ENCODE measurements at places on chromosomes 11 and 22.

DNA sequence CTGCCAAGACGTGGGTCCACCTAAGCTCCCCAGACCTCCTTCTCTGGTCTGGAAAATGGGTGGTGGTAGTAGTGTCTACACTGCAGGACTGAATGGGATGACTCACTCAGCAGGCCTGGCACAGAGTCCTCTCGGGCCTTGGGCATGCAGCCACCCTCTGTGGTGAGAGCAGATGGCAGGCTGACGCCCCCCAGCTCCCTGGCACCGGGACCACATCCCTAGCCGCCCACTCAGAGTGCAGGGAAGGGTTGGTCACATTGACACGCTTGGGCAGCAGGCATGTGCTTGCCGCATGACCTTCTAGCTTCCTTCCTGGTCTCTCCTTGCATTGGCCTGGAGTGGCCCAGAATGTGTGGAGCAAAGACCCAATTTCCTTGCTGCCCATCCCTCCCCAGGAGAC, 30.7 kb upstream of the PRODH start:
- no peak for DNase-seq

DNA sequence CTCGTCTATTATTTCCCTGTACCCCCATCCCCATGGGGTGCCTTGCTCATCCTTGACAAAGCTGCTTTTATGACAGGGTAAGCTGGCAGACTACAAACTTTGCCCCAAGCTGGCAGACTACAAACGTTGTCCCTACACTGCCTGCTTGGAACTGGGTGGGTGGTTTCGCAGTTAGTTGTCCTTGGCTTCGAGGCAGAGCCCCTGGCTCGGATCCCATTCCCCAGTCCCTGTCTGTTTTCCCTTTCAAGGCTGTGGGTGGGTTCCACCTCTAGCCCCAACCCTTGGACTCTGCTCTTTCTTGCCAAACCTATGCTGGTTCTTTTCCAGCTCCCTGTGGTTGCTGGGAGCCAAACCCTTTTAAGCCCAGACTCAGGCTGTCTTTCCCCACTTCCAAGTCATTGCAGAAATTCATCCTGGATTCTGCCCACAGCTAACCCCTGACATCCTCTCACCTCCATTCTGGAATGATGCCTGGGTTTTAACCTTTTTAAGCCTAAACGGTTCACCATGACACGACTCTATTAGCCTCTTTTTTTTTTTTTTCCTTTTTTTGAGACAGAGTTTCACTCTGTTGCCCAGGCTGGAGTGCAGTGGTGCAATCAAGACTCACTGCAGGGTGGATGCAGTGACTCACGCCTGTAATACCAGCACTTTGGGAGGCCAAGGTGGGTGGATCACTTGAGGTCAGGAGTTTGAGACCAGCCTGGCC, 9.2 kb upstream of the RBM14 start:
- no peak for DNase-seq

DNA sequence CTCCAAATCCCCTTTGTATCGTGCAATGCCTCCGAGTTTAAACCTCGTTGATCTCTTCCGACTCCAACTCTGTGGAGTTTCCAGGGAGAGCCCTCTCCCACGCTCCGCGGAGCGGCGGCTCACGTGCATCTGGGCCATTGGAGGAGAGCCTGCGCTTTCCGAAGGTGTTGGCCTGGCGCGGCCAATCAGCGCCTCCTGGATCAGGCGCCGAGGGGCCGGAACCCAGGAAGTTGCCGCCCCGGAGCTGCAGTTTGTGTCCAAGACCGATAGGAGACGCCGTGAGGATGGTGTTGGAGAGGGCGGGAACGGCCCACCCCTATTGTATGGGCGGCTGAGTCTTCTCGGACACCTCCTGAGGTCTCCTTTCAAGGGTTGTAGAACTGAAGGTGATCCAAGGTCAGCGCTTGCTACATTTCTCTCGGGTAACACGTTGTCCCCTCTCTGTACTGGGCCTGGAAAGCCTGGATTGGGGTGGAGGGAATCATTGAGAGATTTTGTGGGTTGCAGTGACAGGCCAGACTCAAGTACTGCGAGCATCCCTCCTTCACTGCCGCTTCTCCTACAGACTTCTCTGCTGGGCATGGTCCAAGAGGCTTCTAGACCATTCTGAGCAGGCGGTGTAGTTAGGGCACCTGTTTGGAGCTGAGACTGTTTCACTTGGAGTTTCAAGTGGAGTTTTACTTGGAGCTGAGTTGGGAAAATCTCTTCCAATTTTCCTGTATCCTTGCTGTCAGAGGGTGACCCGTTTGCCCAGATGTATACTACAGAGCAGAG, 1.7 kb downstream of the ADAMTS15 start:
- DNase-seq = no peak

GRCh38 chr11:115848080-115848479, 343.9 kb upstream of the CADM1 start:
- no peak for DNase-seq

DNA sequence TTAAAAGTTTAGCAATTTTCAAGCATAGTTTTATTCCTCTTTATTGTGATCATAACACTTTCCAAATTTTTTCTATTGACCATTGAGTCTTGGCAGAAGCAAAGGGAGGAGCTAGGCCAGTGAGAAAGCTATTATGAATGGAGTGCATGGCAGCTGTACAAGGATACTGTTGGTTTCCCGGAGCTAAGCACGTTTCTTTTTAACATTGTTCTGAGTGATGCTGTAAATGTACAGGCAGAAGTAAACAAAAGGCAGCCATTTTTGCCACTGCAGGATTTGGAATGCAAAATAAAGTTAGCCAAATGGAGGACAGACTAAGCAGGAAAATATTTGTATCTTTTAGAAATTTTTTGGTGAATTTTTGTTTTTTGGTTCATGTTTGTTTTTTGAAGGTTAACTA, 16.2 kb downstream of the CBL start:
- no peak for DNase-seq

DNA sequence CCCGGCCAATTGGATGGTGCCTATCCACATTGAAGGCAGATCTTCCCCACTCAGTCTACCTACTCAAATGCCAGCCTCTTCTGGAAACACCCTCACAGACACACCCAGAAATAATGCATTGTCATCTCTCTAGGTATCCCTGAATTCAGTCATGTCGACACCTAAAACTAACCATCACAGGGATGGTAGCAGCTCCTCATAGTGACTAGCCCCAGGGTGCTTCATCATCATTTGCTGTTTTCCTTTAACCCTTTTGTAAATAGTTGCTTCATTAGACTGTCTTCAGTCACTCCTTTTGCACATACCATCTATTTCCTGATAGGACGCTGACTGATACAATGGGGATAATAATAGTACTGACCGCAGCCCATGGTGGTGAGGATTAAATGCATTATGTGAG, 18.8 kb upstream of the AMOTL1 start:
- DNase-seq = no peak

GRCh38 chr22:46655861-46656608, 35.8 kb downstream of the GRAMD4 start:
- DNase-seq = no peak

DNA sequence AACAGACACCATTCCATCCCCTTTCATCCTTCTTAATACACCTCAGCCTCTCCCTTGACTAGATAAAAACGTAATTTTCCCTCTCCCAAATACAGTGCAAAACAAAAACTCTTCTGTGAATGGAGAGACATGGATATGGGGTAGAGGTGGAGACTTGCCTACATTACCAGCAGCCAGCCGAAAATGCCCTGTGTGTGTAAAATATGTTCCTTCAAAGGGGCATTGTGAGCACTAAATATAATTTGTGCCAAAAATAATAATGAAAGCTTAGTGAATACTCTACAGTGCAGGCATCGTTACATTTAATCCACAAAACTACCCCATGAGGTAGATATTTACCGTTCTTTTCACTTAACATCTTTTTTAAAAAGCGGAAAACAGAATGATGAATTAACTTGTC, 1.0 kb upstream of the TRIM44 start:
- no peak for DNase-seq

DNA sequence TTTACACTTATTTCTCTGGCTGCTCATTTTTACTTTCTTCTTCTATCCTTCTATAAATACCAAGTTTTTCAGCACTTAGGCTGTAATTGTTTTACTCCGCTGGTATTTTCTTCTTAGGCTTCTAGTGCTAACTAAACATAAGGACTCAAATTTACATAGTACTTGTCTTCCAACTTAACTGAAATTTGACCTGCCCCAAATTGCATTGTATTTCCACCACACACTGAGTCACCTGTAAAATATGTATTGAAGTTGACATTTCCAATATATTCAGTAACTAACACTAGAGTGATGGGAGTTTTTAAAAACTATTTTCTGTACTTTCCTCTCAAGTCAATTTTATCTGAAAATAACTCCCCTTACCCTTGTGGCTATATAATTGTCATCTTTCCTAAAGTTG, 1794.1 kb upstream of the RAG2 start:
- DNase-seq = no peak

DNA sequence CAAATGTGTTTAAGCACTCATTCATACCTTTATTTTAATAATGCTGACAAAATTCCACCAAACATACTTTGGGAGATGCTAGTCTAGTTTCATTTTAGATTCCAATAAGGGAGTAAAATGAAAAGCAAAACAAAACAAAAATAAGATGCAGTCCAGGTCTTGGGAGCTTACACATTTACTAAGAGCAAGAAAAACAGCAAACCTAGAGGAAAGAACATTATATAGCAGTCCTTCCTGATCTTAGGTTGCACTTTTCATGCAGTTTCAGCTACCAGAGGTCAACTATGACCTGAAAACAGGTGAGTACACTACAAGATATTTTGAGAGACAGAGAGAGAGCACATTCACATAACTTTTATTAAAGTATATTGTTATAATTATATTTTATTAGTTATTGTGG, 1100.9 kb downstream of the DLG2 start:
- no peak for DNase-seq

DNA sequence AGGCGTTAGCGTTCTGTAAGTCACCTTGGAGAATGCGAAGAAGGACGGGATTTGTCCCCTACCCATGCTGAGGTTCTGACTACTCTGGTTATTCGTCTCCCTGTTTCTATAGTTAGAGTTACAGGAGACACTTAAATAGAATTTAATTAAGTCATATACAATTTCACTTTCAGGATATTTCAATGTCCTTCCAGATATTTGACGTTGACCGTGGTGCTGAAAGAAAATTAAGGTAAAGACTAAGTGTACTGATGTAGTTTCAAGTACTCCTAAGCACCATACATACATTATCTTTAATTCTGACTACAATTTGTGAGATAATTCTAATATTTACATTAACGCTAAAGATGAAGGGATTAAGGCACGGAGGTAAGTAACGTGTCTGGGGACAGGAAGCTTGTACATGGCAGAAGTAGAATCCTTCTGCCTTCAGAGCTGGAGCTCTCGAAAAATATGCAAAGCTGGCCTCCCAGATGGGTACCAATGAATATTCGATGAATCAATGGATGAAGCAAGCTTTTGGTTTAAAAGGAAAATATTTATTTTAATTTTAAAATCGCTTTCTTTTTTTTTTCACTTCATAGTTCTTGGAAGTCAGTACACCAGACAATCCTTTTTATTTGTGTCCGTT, 539 bp upstream of the SLC36A4 start:
- no peak for DNase-seq

DNA sequence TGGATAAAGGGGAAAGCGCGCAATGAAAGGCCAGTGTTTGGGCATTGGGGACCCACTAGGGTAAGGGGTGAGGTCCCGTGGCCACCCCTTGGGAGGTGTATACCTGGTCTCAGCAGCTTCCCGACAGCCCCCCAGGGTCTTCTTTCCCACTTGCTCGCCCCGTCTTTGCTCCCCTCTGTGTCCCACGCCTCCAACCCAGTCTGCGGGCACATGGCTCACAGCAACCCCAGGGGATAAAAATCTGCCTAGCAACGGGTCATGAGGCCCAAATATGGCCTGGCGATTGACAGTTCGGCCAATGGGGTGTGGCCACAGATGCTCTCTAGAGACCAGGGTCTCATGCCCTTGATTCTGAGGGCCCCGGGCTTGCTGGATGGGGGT, 41.6 kb downstream of the AHNAK start:
- DNase-seq = no peak

- DNase-seq = no peak
Observed at GRCh38 chr11:17687946-17688670, 31.3 kb upstream of the MYOD1 start.

- no peak for DNase-seq
Observed at GRCh38 chr11:94329501-94329900, 25.1 kb downstream of the IZUMO1R start.

DNA sequence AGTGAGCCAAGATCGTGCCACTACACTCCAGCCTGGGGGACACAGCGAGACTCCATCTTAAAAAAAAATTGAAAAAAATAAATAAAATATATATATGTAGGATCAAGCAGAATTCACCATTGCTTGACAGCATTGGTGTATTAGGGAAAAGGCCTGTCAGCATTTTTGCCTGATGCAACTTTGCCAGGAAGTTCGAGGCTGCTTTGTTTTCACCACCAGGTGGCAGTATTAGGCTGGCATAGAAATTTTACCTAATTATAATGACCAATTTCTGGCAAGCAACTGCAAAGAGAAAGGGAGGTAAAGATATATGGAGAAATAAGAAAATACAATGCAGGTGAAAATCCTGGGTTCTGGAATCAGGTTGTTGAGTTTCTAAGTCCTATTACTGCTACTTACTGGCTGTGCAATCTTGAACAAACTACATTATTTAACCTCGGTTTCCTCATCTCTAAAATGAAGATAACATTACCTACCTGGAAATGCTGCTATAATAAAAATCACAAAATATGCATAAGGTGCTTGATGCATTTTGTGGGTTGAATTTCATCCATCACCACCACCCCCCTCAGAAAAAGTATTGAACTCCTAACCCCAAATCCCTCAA, 24.7 kb downstream of the LAYN start:
- DNase-seq = peak; percentile 56

DNA sequence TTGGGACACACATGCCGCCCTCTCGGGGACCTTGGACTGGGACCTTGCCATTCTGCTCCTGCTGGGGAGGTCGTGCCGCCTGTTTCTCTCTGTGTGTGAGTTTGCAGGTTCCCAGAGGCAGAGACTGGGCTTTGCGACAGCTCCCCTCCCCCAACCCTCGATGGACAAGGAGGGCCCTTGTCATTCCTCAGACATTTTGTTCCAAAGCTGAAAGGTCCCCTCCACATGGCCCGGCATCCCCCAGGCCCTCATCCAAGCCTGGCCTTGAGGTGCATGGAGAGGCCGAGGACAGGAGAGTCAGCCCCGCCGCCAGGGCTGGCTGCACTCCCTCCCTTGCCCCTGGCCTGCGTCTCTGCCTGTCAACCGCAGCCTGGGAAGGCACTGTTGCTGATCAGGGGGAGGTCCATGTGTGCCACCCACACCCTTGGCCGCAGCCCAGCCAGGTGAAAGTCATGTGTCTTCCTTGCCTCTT, 25.6 kb downstream of the FADS2 start:
- DNase-seq = no peak

DNA sequence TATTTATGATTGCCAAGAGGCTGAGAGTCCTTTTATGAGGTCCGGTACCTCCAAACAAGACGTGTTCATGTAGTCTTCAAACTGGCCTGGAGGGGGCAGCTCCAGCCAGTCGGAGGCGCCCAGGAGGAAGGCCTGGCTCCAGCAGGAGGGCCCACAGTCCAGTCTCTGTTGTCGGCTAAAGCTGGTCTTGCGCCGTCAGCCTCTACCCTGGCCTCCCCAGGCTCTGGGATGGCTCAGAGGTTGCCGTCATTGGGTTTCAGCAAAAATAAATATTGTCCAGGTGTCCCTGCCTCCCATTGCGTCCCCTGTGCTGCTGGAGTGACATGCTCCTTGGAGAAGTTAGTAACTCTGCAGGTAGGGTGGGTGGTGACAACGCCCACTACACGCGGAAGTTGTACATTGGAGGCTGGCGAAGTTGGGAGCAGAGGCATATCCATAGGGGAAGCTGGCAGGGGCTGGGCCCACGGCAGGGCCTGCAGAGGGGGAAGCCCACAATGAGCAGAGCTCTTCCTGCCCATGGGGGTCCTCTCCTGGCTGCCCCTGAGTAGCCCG, 1.0 kb upstream of the SLC25A1 start:
- DNase-seq = peak; percentile 66
